ENCODE measurements at places on chromosomes 6 and 20. TPM values are rescaled to one million over a fixed set of nuclear protein-coding genes. Genes with fewer than 3 reads are reported as not detected.

- DNase-seq, result peak; percentile 68
Observed at GRCh38 chr20:31833130-31833930, 12.1 kb downstream of the FOXS1 start.

DNA sequence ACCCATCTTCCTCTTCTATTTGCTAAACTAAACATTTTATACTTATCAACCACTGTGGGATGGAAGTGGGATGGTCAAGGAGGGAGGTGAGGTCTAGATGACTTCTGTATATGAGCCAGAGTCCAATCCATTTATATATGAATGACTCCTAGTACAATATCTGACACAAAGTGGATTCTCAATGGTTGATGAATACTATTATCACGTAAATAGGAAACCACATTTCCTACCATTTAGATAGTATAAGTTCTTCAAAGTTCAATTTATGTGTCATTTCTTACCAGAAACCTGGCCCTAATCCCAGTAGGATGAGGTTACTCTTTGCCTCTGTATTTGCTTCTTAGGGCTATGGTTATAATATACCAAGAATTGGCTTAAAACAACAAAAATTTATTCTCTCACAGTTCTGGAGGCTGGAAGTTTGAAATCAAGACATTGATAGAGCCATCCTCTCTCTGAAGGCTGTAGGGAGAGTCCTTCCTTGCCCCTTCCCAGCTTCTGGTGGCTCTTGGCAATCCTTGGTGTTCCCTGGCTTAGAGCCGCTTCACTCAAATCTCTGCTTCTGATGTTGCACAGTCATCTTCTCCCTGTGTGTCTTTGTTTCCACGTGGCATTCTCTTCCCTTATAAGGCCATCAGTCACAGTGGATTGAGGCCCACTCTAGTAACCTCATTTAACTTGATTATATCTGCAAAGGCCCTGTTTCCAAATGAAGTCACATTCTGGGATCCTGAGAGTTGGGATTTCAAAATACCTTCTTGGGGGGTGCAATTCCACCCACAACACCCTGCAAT lies 41.0 kb upstream of the RAB23 start:
- no peak for DNase-seq

DNA sequence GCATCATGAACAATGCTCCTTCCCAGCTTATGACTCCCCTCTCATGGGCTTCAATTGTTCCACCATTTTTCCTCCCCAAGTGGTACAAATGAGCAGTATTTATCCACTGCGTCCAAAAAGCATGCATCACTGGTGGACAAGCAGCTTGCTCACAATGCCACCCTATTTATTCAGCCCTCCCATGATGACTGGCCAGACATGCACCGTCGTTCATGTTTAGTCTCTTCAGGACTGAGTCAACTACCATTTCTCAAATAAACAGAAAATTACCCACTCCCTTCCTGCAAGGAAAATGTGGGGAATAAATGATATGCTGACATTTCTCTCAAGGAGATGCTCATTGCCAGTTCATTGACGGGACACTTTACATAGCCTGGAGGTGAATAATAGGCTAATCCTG lies 300.4 kb downstream of the C6orf118 start:
- DNase-seq, result no peak

TRIM40 gene
- total RNA-seq, result not detected

Data from frontal cortex (tissue), 4 donors.